Hematopoietic multipotent progenitor cell treated with erythropoietin and hydrocortisone succinate and interleukin-3 and kit ligand, for 6 days (in vitro differentiated cells): ENCODE measurements at places on chromosomes 4 and X.

- peak; percentile 70 for DNase-seq
Observed at GRCh38 chr4:122652379-122652778, 31.5 kb upstream of the IL21 start.

- DNase-seq: no peak
Observed at GRCh38 chr4:132763465-132763864, 385.6 kb upstream of the PCDH10 start.

GRCh38 chr4:7970361-7970946 is 30.8 kb upstream of the AFAP1 start:
- no peak for DNase-seq

DNA sequence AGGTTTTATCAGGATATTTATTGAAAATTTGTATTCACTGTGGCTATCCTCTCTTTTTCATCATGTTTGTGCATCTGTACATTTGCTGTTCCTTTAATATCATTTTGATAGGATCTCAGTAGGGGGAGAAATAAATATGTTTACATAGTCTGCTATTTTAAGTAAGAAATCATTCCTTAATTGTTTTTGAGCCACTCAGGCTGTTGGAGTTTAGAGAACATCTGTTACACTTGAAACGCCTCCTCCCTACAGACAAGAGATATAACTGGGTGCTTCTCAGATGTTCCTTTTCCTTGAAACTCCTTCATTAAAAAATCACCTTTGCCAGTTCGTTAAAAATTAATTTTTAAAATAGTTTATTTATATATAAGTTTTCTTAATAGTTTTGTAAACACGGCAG is 59.4 kb downstream of the QRFPR start:
- no peak for DNase-seq

GRCh38 chr4:93515208-93515607 is 313.3 kb upstream of the ATOH1 start:
- no peak for DNase-seq

- peak; percentile 94 for DNase-seq
Observed at GRCh38 chrX:152830312-152831305, at the start of the genes CETN2 and NSDHL. CETN2 (minus strand) TSS chrX:152830757; CDS start chrX:152830710, 47 bp downstream. NSDHL (plus strand) TSS chrX:152831063; CDS start chrX:152846325, 15,262 bp downstream.

DNA sequence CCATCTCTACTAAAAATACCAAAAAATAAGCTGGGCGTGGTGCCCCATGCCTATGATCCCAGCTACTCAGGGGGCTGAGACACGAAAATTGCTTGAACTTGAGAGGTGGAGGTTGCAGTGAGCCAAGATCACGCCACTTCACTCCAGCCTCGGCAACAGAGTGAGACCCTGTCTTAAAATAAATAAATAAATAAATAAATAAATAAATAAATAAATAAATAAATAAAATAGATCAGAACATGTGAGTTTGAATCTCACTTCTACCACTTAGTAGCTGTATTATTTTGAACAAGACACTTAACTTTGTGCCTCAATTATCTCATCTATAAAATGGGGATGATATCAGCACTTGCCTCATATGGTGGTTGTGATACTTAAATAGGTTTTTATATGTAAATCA is 90.2 kb downstream of the C4orf51 start:
- no peak for DNase-seq

- no peak for DNase-seq
Observed at GRCh38 chr4:31662951-31663350, 942.8 kb downstream of the PCDH7 start.

DNA sequence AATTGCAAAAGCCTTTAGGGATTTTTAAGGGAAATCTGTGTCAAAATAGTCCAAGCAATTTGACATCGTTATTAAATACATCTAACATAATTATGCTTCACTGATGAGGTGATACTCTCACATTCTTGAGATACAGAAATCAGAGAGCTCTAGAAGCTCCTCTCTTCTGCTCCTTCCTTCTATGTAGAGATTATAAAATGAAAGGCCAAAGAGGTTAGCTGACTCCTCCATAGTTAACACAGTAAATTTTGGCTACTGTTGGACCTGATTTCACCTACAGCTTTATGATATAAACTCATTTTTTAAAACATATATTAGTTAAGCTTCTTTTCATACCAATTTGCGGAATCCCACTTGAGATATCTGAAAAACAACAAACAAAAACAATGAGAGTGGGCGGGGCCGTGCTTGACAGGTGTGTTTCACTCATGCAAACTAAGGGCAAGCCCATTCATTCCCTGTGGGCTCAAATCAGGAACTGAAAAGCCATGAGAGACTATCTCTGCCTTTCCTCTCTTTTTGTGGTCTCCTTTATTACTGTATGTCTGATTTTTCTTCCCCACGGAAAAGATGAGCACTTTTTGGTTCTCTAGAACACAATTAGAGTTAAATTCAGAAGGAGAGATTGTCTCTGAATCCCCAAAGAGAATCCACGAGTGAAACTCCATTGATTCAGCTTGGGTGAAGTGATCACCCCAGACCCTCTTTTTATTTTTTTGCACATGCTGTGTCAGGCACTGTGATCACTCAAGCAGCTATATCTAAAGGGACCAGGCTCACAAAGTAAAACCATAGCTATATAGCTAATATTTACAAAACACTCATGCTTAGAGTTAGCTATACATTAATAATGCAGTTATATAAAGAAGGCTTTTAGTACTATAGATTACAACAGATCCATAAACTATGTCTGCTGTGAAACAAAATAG is 566.3 kb downstream of the IL15 start:
- DNase-seq: no peak

GRCh38 chr4:8710416-8710815 is 117.9 kb downstream of the CPZ start:
- no peak for DNase-seq

GRCh38 chr4:47326025-47326424 is 137.5 kb downstream of the COMMD8 start:
- DNase-seq: no peak

DNA sequence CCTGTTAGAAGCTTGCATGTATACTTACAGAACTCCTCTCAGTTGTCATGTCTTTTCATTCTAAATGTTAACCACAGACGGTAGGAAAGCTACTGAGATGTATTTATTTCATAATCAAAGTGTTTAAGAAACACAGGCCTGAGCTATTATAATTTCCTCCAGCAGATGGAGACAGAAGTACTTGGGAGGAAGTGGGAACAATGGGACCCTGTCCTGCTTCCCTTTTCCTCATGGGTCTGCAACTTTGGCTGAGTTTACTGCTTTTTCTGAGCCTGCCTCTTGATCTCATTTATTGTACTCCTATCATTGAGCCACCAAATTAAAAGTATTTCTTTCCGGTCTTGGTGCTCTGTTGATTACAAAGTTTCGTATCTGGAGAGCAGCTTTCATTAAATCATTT is 67.7 kb upstream of the SPANXN2 start:
- peak; percentile 3 for DNase-seq

- no peak for DNase-seq
Observed at GRCh38 chrX:39418731-39419638, 617.7 kb downstream of the MID1IP1 start.

DNA sequence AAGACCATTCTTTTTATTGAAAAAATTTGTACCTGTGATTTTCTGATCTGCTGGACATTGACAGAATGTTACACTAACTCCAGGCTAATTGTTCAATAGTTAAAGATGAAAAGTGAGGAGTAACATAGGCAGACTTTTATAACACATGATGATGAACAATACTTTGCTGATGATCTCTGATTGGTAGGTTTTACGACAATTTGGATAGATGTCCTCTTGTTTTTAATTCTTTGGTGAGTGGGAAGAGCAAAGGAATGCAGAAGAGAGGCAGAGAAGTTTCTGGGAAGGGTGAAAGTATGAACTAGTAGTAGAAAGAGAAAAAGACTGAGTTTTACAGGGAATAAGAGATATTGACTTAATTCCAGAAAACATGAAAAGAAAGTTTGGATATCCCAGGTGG is 267.3 kb upstream of the HAND2 start:
- no peak for DNase-seq

GRCh38 chrX:37989304-37989703 is 17.0 kb upstream of the SYTL5 start:
- DNase-seq: no peak

GRCh38 chr4:1152290-1152689 is 20.1 kb downstream of the SPON2 start:
- DNase-seq: no peak

DNA sequence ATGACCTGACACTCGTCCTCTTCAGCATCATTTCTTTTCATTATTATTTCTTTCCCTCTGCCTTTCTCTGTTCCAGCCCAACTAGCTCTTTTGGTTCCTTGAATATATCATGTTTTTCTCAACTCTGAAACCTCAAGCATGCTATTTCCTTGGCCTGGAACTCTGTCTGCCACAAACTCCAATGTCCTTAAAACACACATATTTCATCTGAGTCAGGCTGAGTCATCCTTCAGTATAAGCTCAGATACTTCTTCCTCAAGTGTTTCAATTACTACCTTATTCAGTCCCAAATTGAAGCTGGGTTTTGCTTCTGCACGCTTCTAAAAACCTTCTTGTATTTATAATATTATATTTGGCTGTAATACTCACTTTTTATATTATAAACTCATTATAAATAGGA is 424.2 kb downstream of the PDGFC start:
- DNase-seq: no peak

DNA sequence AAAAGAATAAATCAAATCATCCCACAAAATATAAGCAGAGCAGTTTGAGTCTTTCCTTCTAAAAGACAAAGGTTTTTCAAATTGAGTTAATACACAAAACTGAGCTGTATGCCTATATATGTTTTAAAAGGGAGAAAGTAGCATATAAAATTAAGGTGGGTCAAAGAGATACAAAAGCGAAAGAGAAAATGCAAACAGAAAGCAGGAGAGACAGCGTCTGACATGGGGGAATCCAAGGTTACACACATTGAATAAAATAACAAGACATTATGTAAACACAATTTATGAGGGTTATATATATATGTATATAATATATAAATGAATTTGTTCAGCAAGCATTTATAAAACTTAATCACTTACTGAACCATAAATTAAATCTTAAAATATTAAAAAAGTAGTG is 276.1 kb upstream of the LCORL start:
- no peak for DNase-seq

DNA sequence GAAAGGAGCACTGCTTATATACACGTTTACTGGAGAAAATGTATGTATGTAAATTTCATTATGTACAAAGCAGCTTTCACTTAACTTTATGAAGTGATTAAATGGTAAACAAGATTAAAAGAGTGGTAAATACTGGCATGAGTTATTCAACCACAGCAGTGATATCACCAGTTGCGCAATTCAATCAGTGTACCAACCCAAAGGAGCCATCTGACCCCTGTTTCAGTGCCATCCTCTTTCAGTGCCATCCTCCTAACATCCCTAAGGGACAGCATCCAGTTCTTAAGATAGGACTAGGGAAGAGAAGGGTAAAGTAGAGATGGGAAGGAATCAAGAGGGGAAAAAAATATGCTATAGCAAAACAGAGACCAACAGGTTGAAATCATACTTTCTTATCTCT is 16.2 kb downstream of the HPF1 start:
- peak; percentile 30 for DNase-seq

DNA sequence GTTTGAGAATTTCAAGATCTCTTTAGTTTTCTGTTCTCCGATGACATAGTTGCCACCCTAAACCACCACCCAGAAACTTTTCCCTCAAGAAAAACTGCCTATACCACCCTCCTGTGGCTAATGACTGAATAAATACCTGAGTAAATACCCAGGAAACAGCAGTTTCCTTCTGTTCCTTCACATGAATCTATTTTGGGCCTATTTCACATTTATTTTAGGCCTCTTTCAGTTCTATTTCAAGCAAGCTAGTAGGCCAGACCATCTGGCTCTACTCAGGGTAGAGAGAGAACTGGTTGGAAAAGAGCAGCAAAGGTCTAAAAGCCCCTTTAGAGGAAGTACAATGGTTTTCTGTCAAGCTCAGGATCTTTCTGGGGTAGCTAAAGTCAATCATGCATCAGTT is 23.4 kb downstream of the ARHGEF9 start:
- peak; percentile 43 for DNase-seq

DNA sequence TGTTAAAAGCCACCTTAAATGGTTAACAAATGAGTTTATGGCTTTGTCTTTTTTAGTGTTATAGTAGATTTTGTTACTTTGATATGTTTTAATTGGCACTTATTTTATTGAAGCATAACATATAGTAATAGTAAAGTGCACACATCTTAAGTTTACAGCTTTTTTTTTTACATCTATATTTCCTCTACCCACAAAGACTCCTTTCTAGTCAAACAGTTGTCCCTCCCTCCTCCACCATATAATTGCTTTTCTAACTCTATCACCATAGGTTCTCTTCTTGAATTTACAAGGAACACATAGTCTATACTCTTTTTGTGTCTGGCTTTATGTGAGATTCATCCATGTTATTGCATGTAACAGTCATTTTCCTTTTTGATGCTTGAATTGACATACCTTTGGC is 71.5 kb downstream of the PDK3 start:
- no peak for DNase-seq

DNA sequence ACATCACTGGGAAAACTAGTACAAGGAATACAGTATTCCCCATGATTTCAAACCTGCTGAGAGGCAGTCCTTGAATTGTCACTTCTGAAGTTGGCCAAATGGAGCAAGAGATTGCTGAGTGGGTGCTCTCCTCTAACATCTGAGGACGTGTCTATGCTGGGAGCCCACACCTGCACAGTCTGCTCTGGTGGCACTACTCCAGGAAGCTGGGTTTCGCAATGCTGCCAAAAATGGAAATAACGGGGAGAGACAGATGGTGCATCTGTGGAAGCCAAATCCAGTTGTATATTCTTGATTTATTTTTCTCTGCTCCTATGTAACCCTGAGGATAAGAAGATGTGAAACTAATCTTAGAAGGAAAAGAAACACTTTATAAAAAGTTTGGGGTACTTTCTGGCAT is 240.1 kb upstream of the CTSO start:
- no peak for DNase-seq

DNA sequence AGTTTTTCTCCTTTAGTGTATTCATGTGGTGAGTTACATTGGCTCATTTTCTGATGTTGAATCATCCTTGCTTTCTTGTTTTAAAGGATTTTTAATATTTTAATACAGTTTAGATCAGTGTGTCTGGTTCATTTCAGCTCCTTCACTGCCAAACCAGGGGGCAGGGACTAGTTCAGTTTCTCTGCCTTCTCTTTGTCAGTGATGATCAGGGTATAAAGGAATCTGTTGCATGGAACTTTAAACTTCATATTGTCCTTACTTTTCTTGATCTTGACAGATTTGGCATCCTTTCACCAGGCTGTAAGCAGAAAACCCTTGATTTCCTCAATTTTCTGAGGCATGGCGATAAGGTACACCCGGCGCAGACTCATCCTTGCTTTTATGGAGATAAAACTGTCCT is 149.4 kb downstream of the KDR start:
- no peak for DNase-seq

DNA sequence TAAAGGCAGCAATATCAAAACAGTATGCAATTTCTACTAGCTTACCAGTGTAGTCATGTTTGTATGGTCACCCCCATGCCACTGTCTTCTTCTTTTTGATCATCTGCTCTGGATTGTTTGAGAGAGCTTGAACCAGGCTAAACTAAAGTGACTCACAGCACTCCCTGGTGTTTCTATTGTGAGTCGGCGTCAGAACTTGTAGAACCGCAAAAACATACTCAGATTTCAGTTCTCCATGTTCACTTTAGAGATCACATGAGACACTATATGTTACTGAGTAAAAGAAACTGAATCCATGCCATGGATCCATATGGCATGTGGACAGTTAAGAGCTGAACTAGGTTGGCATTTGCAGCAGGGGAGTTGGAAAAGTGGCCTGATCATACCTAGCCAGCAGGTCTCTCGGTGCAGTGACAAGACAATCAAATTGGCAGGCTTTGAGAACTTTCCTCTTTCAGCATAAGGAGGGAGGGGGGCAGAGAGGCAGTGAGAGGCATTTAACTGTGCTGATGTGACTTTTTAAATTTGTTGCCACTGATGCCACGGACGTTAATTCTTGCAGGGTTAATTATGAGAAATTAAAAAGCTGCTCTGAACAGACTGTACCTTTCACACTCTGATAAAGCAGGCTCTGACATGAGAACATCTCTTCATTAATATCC is 88.4 kb downstream of the AFF2 start:
- no peak for DNase-seq
